ENCODE measurements at places on chromosomes 2 and 18. TPM values are rescaled to one million over a fixed set of nuclear protein-coding genes. Genes with fewer than 3 reads are reported as not detected.

GRCh38 chr18:75868031-75868430 lies 440.5 kb upstream of the SMIM21 start:
- no peaks in the 10 kb centered on the region for H3K27me3 ChIP-seq
- no peaks in the 10 kb centered on the region for H3K4me1 ChIP-seq
- H3K27ac ChIP-seq, result no peak overlapping the region
- DNase-seq, result peak; percentile 62
- H3K4me3 ChIP-seq, result no peak overlapping the region

GRCh38 chr18:36127836-36128529 lies 1.2 kb downstream of the SLC39A6 start:
- H3K4me1 ChIP-seq, result no peaks in the 10 kb centered on the region
- no peak overlapping the region for H3K27ac ChIP-seq
- peaks cover 31% of the 10 kb centered on the region for H3K36me3 ChIP-seq
- DNase-seq, result no peak
- peak overlapping the region; percentile 96 for H3K4me3 ChIP-seq

- DNase-seq, result no peak
- no peak overlapping the region for H3K27ac ChIP-seq
- H3K4me1 ChIP-seq, result peaks cover 7% of the 10 kb centered on the region
- no peak overlapping the region for H3K4me3 ChIP-seq
- H3K27me3 ChIP-seq, result no peaks in the 10 kb centered on the region
- H3K36me3 ChIP-seq, result no peaks in the 10 kb centered on the region
Observed at GRCh38 chr2:217054791-217055190, 194.9 kb upstream of the TNP1 start.

DNA sequence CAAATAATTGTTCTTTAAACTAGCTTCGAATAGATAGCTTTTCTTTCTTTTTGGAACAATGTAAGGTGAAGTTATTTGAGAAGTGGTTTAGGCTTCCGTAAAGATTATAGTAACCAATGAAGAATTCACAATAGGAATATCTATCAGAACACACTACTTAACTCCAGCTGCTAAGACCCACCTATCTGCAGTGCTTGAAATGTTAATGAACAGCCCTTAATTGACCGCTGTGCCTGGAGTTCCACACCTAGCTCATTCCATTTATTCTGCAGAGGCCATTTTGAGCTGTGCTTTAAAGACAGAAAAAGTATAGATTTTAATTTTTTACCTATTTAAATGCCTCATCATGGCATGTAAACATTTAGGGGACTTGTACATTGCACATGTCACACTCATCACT lies 83.3 kb upstream of the APCDD1 start:
- no peak overlapping the region for H3K27ac ChIP-seq
- DNase-seq, result no peak
- no peaks in the 10 kb centered on the region for H3K27me3 ChIP-seq
- no peaks in the 10 kb centered on the region for H3K36me3 ChIP-seq
- H3K4me3 ChIP-seq, result no peak overlapping the region

GRCh38 chr2:143428700-143429099 lies 299.5 kb downstream of the ARHGAP15 start:
- no peaks in the 10 kb centered on the region for H3K36me3 ChIP-seq
- H3K4me3 ChIP-seq, result no peak overlapping the region
- H3K27ac ChIP-seq, result no peak overlapping the region
- no peak for DNase-seq
- no peaks in the 10 kb centered on the region for H3K27me3 ChIP-seq
- no peaks in the 10 kb centered on the region for H3K4me1 ChIP-seq

GRCh38 chr2:19028587-19029375 lies 329.6 kb downstream of the OSR1 start:
- H3K4me1 ChIP-seq, result no peaks in the 10 kb centered on the region
- no peaks in the 10 kb centered on the region for H3K27me3 ChIP-seq
- H3K4me3 ChIP-seq, result no peak overlapping the region
- no peak overlapping the region for H3K27ac ChIP-seq
- DNase-seq, result no peak

DNA sequence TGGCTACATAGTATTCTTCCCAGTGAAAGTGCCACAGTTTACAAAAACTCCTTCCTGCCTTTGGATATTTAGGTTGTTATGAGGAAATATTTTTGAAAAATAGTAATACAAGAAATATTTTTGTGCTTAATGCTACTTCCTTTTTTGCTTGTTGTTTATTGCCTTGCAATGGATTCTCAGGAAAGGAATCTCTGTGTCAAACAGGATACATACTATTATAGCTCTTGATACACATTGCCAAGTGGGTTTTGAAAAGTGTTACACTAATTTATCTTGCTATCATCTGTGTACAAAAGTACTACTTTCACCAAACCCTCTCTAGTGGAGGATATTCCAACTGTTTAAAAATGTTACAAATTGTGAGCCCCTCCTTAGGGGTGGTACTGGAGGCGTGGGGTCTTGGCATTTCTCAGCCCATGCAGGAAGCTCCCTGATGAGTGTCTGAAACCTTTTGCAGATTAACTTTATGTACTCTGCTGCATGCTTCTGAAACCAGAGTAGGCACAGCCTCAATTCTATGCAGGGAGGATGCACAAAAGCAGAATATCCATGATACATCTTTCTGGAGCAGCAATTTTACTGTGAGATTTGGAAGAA lies 54.5 kb downstream of the EVA1A start:
- no peak for DNase-seq
- no peaks in the 10 kb centered on the region for H3K4me1 ChIP-seq
- no peak overlapping the region for H3K4me3 ChIP-seq
- H3K27ac ChIP-seq, result no peak overlapping the region

DNA sequence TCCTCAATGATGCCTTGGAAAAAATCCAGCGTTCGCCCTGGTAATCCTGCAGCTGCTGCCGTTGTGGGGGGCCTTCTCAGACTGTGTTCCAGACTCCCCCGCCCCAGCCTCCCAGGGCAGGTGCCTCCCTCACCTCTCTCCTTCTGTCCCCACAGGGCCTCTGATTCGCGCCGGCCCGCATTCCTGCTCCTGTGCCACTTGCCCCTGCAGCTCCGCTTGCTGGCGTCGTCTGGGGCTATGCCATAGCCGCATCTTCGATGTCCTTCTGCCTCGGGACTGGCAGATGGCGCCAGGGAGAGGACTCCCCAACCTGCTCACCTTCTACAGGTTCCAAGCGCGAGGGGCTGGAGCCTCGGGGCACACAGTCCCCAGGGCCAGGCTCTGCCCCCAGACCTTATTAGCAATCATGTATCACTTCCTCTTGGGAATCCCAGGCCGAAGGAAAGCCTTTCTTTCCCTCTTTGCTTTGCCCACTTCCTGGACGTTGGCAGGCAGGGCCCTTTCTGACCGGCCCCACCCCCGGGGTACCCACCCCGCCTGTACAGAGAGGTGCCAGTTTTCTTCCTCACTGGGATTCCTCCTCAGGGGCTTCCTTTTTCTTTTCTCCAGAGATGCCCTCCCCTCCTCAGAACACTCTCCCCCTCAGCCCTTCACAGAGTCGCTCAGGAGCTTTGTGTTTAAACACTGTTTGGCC lies 4.4 kb downstream of the SPATA3 start:
- H3K4me1 ChIP-seq, result no peaks in the 10 kb centered on the region
- peak; percentile 88 for DNase-seq
- no peak overlapping the region for H3K27ac ChIP-seq
- no peak overlapping the region for H3K4me3 ChIP-seq
- H3K27me3 ChIP-seq, result peaks cover 25% of the 10 kb centered on the region

GRCh38 chr2:15636972-15637785 lies 45.5 kb downstream of the DDX1 start:
- no peak overlapping the region for H3K27ac ChIP-seq
- peaks cover 64% of the 10 kb centered on the region for H3K36me3 ChIP-seq
- peak; percentile 89 for DNase-seq
- H3K27me3 ChIP-seq, result no peaks in the 10 kb centered on the region
- no peak overlapping the region for H3K4me3 ChIP-seq

GRCh38 chr18:69648486-69648885 lies 247.8 kb downstream of the DOK6 start:
- no peaks in the 10 kb centered on the region for H3K27me3 ChIP-seq
- DNase-seq, result no peak
- H3K27ac ChIP-seq, result no peak overlapping the region
- no peaks in the 10 kb centered on the region for H3K4me1 ChIP-seq
- no peaks in the 10 kb centered on the region for H3K36me3 ChIP-seq
- H3K4me3 ChIP-seq, result no peak overlapping the region

DNA sequence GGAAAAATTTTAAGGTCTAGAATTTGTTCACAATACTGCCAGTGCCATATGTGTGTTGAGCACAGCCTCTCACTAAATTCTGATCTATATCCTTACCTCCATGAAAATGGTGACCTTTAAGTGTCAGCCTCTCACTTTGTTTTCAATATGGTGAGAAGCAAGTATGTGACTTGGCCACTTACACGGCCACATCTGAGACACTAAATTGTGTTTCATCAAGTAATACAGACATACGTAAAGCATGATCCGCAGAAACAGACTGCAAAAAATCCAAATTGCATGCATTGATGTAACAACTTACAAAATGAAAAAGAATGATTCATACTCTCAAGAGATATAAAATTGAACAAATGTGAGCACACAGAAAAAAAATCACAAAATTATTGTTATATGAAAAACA lies 55.2 kb upstream of the UGP2 start:
- DNase-seq, result no peak
- no peaks in the 10 kb centered on the region for H3K27me3 ChIP-seq
- H3K4me3 ChIP-seq, result no peak overlapping the region
- no peaks in the 10 kb centered on the region for H3K4me1 ChIP-seq
- no peak overlapping the region for H3K27ac ChIP-seq

DNA sequence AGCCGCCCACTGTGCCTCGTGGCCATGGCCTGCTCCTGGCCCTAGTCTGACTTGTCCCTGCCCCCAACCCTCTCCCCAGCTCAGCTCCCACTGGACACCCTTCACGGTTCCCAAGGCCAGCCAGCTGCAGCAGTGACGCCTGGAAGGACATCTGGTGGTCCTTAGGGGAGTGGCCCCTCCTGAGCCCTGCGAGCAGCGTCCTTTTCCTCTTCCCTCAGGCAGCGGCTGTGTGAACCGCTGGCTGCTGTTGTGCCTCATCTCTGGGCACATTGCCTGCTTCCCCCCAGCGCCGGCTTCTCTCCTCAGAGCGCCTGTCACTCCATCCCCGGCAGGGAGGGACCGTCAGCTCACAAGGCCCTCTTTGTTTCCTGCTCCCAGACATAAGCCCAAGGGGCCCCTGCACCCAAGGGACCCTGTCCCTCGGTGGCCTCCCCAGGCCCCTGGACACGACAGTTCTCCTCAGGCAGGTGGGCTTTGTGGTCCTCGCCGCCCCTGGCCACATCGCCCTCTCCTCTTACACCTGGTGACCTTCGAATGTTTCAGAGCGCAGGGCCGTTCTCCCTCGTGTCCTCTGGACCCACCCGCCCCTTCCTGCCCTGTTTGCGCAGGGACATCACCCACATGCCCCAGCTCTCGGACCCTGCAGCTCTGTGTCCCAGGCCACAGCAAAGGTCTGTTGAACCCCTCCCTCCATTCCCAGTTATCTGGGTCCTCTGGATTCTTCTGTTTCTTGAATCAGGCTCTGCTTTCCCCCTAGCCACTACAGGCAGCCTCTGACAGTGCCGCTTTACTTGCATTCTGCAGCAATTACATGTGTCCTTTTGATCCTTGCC lies 35.8 kb downstream of the ANO7 start:
- peaks cover 30% of the 10 kb centered on the region for H3K36me3 ChIP-seq
- no peak overlapping the region for H3K4me3 ChIP-seq
- no peaks in the 10 kb centered on the region for H3K4me1 ChIP-seq
- no peaks in the 10 kb centered on the region for H3K27me3 ChIP-seq
- no peak for DNase-seq

GRCh38 chr2:230714136-230714480 lies 1.5 kb downstream of the CAB39 start:
- no peak for DNase-seq
- peaks cover 9% of the 10 kb centered on the region for H3K36me3 ChIP-seq
- peak overlapping the region; percentile 93 for H3K4me3 ChIP-seq
- peaks cover 11% of the 10 kb centered on the region for H3K4me1 ChIP-seq

DNA sequence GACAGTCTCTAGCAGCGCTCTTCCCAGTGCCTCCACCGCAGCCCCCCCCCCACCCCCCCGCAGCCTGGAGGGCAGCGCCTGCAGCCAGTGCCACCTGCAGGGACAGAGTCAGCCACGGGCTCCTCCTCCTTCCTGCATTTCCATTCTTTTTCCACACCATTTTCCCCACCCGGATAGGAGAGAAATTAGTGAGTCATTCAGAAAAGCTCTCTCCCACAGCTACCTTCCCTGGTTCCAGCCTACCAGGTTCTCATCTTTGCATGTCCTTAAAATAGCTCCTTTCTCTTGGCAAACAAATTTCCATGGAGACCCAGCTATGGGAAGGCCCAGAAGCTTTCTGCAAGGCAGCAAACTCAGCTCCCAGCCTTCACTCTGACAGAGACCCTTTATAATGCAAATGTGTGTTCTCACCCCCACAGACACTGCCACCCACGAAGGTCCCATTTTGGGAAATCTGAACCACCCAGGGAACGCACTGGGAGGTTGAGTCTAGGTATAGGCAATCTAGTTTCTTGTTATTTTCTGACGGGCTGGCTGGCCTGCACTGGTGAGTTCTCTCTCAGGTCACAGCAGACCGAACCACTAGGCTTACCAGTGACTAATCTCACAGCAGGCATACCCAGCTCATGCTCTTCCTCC lies 41.8 kb upstream of the ATG16L1 start:
- no peak overlapping the region for H3K4me3 ChIP-seq
- DNase-seq, result peak; percentile 89
- no peaks in the 10 kb centered on the region for H3K27me3 ChIP-seq
- H3K27ac ChIP-seq, result no peak overlapping the region
- H3K36me3 ChIP-seq, result no peaks in the 10 kb centered on the region

- no peak overlapping the region for H3K4me3 ChIP-seq
- DNase-seq, result no peak
- no peaks in the 10 kb centered on the region for H3K27me3 ChIP-seq
Observed at GRCh38 chr2:217329023-217329431, 469.2 kb upstream of the TNP1 start.

DNA sequence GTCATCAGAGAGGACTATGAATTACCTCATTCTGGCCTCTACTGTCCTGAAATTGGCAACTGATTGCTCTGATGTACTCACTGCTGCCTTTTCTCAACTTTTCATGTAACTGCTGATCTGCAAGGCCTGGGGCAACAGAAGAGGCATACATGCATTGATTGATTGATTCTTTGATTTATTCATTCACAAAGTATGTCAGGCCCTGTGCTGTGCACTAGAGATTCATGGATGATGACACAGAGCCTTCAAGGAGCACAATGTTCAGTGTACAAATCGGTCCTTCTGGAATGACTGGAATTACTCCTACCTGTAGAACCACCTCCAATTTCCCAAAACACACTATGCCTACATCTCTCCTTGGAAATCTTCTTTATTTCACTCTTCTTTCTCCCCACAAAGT lies 111.3 kb downstream of the LRATD1 start:
- no peaks in the 10 kb centered on the region for H3K36me3 ChIP-seq
- no peak for DNase-seq
- H3K27me3 ChIP-seq, result no peaks in the 10 kb centered on the region
- no peak overlapping the region for H3K27ac ChIP-seq

- H3K27me3 ChIP-seq, result no peaks in the 10 kb centered on the region
- no peak for DNase-seq
- H3K36me3 ChIP-seq, result no peaks in the 10 kb centered on the region
- H3K4me3 ChIP-seq, result no peak overlapping the region
- no peaks in the 10 kb centered on the region for H3K4me1 ChIP-seq
Observed at GRCh38 chr2:195984923-195985726, 83.5 kb downstream of the DNAH7 start.

DSC3 gene
- 0.61 TPM for total RNA-seq

RTP5 gene
- total RNA-seq, result not detected

MC5R gene
- total RNA-seq, result 0.54 TPM

FAP gene
- not detected for total RNA-seq

ALKAL2 gene
- 1.2 TPM for total RNA-seq

EDAR gene
- not detected for total RNA-seq

SMIM21 gene
- total RNA-seq, result not detected

KATNAL2 gene
- 5.7 TPM for total RNA-seq

RSAD2 gene
- 0.75 TPM for total RNA-seq
